ENCODE measurements at places on chromosomes 1 and 21.

GRCh38 chr1:189803364-189803763, 674.3 kb downstream of the BRINP3 start:
- DNase-seq: no peak

DNA sequence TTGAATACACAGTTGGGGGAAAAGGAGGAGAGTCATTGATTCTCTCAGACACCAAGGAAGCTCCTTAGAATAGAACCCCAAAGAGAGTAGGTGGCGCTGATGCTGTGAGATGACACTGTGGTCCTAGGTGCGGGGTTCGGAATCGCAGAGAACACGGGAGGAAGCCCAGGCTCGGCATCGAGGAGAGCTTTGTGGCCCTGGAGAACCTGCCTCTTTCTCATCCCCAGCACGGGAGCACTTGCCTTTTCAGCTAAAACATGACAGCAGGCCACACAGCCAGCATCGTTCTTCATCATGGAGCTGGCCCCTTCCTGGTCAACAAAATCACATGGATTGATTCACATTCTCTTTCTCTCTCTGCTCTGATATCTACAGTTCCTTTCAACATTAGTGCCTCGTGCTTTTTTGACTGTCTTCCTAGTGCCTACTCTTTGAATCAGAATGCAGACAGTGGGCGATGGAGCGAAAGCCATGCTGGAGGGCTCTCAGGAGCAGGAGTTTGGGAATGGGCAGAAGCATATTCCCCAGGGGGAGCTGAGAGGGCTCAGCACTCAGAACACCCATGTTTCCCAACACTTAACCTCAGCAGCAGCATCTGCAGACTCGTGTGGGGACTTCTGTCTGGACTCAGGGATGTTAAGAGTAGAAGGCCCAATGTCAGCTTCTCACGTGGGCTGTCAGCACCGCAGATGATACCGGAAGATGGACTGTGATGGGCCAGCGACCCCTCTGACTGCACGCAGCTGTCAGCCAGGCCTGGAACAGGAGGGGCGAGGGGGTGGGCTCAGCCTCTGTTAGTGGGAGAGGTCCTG, 539.4 kb downstream of the KIF26B start:
- no peak for DNase-seq

- DNase-seq: no peak
Measured at GRCh38 chr1:209854196-209854595, 26.4 kb downstream of the UTP25 start.

GRCh38 chr1:85137660-85138059, 63.2 kb downstream of the SYDE2 start:
- no peak for DNase-seq

GRCh38 chr1:66282891-66283621, 250.9 kb upstream of the SGIP1 start:
- no peak for DNase-seq

GRCh38 chr1:202207292-202207691, 13.7 kb downstream of the LGR6 start:
- DNase-seq: no peak

- peak; percentile 64 for DNase-seq
Measured at GRCh38 chr21:42233067-42233961, 14.4 kb downstream of the ABCG1 start.

GRCh38 chr1:60129911-60130310, 56.3 kb upstream of the C1orf87 start:
- DNase-seq: no peak

DNA sequence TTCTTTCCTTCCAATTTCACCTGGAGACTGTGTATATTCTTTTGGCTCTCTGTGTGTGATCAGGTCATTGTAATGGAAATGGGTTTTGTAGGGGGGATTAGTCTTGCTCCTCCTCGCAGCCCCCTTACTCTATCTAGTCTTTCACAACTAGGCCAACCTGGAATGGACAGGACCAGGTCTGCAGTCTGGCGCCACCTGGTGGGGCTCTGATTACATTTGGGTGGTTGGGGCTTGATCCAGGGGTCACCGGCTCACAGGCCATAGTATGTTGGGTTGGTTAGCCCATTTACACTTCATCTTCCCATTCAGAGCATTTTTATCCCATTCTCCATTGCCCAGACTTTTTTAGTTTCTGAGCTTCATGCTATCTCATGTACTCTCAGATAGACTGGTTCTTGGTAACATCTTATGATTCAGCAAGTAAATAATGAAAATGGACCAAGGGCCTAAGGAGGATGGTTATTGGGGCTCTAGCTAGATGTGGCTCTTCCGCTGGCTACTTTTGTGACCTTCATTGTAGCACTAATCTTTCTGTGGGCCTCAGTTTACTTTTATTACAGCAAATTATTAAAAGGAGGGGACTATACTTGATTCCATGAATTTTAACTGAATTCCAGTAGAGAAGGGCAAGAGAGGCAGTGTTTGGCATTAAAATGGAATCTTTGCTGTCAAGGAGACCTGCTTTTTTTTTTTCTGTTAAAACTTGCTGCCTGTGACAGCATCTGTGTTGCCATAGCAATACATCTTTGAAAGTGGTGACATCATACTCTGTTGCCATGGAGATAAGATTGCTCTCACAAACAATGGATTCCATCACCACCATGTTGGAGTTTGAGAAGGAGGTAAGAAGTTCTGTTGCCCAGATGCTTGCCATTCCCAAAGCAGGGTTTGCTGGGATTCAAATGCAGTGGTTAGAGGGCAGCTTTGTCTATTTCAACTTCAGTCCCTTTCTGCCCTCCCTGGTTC, 150.1 kb downstream of the PLXNA2 start:
- peak; percentile 30 for DNase-seq

GRCh38 chr1:61071205-61072130, 10.9 kb upstream of the NFIA start:
- DNase-seq: no peak

GRCh38 chr1:184859381-184860105, 104.9 kb upstream of the EDEM3 start:
- no peak for DNase-seq

GRCh38 chr1:98923667-98924066, 81.0 kb downstream of the PLPPR5 start:
- DNase-seq: no peak

- DNase-seq: no peak
Measured at GRCh38 chr21:39660191-39660980, 47.6 kb downstream of the B3GALT5 start.

DNA sequence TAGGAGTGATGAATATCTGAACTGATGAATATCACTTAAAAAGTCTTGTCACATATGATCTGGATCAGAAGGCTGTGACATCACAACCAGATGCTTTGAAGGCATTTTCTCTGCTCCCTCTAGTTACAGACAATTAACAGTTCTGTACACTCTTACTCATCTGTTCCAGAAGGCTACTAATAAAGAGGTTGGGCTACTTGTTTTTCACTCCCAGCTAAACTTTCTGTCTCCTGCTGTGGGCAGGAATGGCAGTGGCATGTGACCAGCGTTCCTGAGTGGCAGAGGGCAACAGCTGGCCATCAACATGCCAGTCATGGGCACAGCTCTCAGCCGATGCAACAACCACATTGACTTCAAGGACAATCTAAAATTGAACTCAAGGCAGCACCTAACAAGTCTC, 66.7 kb downstream of the SLC45A1 start:
- no peak for DNase-seq

DNA sequence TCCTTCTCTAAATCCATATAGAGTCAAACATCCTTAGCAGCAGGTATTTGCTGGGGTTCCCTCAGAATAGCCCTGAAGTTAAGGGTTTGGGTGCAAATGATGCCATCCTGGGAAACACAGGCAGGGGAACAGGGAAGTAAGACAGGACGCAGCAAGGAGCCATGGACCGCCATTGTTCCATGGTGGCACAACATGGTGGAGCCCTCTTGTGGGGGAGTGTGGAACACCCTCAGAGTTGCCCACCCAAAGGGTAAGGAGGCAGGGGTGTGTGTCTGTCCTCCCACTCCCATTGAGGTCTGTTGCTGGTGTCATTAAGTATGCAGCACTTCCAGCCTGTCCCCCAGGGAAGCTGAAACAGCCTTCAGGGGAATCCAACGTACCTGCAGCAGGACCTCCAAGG, 20.4 kb upstream of the RCAN1 start:
- no peak for DNase-seq

DNA sequence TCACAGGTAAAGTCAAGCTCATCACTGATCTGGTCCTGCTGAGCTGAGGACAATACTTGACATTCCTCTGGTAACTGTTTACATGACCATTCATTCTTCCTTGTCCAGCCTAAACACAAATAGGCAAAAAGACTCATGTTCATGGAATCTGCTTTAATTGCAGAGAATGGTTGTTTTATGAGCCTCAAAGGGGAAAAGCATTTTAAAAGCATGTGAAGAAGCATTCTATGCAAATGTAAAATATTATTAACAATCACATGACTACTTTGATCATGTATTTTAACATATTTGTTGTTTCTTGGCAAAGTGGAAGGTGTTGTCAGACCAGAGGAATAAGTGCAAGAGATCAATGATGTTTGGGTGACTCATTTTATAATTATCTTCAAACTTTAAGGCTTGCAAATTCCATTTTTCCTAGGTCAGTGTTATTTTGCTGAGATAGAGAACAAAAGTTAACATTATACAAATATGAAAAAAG, 133.7 kb downstream of the RUNX1 start:
- no peak for DNase-seq

DNA sequence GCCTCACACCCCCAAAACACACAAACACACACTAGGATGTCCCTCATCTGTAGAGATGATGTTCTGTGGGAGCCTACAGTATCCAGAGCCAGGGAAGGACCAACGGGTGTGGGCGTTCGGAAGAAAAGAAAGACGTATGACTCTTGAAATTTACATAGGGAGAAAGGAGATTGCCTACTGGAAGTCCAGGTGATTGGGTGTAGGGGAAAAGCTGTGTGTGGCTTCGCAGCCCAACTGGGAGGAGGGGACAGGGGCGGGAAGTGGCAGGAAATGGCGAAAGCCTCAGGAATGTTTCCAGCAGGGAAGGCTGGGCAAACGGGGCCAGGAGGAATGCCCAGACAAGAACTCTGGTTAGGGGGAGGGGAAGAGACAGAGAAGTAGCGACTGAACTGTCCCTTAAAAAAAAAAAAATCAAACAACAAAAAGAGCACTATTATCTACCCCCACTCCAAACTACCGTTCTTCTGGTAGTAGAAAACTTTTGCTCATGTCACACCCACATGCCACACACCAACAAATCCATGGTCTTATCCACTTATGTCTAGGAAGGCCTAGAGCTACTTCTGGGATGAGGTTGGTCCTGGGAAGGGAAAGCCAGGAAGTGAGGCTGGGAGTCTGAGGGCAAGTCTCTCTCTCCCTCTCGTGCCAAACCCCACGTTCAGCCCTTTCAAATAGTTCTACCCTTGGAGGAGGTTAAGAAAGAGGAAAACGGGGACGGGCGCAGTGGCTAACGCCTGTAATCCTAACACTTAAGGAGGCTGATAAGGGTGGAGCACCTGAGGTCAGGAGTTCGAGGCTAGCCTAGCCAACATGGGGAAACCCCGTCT, 1.8 kb upstream of the CKS1B start:
- DNase-seq: no peak

DNA sequence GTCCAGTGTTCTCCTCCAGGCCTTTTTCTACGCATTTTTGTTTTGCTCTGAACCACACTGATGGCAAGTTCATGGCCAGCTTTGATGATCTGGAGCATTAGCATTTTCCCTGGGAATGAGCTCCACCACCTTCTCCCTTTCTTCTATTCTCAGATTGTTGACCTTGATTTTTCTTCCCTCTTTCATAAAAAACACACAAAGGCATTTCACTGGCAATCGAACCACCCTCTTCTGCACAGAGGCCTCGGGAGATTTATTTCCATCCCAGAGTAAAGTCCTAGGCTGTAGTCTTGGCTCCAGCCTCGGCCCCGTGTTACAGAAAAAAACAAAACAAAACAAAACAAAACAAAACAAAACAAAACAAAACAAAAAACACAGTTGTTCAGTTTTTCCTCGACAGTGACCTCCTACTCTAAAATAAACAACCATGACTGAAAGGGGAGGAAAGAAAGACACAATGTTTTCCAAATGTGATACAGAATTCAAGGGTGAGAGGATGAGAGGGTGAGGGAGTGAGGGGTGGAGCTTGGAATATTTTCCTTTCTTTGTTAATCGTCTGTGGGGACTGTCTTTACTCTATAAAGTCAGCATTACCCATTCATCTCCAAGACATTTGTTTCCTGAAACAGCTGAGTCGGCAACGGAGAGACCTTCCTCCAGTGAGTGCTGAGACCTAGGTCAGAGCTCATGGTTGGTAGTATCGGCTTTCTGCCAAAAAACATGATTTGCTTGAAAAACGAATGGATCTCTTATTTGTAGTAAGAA, 29.8 kb upstream of the RNF186 start:
- DNase-seq: no peak

GRCh38 chr1:156108057-156108456, 6.5 kb upstream of the LMNA start:
- DNase-seq: no peak

GRCh38 chr1:197561041-197561440, 214.2 kb downstream of the DENND1B start:
- no peak for DNase-seq

DNA sequence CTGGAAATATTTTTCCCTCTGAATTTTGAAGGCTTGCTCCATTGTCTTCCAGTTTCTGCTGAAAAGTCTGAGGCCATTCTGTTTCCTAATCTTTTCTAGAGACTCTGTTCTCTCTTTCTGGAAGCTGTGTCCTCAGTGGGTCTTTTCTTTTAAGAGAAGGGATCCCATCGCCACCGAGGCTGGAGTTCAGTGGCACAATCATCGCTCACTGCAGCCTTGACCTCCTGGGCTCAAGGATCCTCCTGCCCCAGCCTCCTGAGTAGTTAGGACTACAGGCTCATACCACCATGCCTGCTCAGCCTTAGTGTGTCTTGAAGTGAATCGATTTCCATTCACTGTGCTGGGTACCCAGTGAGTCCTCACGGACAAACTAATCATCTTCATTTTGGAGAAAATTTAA, 9.6 kb upstream of the LRP8 start:
- no peak for DNase-seq

- no peak for DNase-seq
Measured at GRCh38 chr1:6490181-6491080, 1.0 kb downstream of the PLEKHG5 start.

DNA sequence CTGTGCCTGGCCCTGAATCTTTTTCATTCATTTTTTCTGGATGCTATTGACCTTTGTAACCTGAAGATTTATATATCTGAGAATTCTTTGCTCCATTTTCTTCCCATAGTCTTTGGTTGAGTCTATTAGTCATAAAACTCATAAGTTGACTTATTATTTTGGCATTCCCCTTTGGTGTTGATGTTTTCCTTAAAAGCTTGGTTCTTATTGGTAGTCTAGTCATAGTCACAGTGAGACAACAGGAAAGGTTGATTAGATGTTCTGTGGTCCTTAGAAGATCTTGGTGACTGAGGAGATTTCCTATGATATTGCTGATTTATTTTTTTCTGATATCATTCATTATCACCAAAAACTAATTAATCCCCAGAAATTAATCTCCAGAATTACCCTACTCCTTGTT, 86.2 kb downstream of the PTPRC start:
- DNase-seq: no peak

DNA sequence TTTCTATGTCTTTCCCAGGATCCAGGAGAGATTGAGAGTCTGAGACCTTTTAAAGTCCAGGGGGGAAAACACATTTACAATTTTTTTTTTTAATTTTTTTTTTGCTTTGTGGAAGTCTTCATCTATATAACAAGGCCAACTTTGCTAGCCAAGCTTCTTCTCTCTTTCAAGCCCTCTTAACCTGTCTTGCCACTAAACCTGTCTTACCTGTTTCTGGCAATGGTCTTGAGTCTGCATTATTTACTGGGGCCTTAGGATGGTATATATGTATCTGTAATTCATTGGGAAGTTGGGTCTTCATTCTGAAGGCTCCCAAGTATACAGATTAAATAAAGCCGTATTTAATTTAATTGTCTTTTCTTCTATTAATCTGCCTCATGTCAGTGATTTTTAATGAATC, 750.9 kb upstream of the B3GALT2 start:
- DNase-seq: no peak

GRCh38 chr1:197235355-197235754, 32.7 kb upstream of the CRB1 start:
- no peak for DNase-seq

All from activated CD8-positive, alpha-beta memory T cell treated with anti-CD3 and anti-CD28 coated beads for 1 hour (primary cell).